Right lobe of liver (tissue), 6 donors: ENCODE measurements at places on chromosomes 7 and 10. TPM values are rescaled to one million over a fixed set of nuclear protein-coding genes. Genes with fewer than 3 reads are reported as not detected.

MRC1 gene
- total RNA-seq: 41.2 TPM

SPDYE16 gene
- not detected for total RNA-seq

COBL gene
- total RNA-seq: 21.5 TPM

TUBB8 gene
- total RNA-seq: not detected

AHR gene
- total RNA-seq: 35.4 TPM

CACNB2 gene
- total RNA-seq: 1.1 TPM
